ENCODE measurements at places on chromosomes 2 and 18.

- no peak for DNase-seq
Observed at GRCh38 chr2:188477564-188478103, 186.0 kb downstream of the GULP1 start.

- DNase-seq: no peak
Observed at GRCh38 chr2:139916822-139917221, 1136.6 kb upstream of the NXPH2 start.

DNA sequence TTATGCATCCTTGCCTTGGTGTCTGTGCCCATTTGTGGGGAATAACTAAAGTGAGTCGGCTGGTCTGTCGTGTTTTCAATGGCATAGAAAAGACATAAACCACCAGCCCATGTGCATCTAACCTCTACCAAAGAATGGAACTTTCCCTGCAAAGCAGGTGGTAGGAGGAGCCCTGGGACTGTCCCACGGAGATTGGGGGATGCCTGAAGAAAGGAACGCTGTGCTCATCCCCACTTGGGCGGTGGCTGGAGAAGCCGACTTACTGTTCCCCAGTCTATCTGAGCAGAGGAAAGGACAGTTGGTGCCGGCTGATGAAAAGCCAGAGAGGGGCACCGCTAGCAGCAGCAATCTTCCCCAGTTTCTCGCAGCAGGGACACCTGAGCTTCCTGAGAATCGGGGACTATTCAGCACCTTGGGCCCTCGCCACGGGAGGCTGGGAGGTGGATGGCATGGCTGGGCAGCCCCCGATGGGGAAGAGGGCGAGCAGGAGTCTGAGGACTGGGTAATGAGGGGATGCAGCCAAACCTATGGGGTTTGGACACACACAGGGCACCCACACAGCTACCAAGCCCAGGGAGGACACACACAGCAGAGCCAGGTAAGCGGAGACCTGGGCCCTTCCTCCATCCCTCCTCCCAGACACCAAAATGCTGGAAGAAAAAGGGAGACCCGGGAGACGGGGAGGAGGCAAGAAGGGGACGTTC is 53.7 kb upstream of the AGAP1 start:
- DNase-seq: no peak

GRCh38 chr2:54673501-54673998 is 49.9 kb upstream of the EML6 start:
- no peak for DNase-seq

GRCh38 chr2:160142472-160142871 is 57.6 kb downstream of the ITGB6 start:
- DNase-seq: no peak

- no peak for DNase-seq
Observed at GRCh38 chr2:37400041-37400440, 55.6 kb downstream of the QPCT start.

Data from stimulated activated CD8-positive, alpha-beta memory T cell treated with anti-CD3 and anti-CD28 coated beads, Interleukin-7, amount 100 ng/mL, for 1 hour (primary cell).